ENCODE measurements at places on chromosomes 6 and 20.

GRCh38 chr20:35837577-35838195 is 65.9 kb downstream of the PHF20 start:
- DNase-seq, result no peak

DNA sequence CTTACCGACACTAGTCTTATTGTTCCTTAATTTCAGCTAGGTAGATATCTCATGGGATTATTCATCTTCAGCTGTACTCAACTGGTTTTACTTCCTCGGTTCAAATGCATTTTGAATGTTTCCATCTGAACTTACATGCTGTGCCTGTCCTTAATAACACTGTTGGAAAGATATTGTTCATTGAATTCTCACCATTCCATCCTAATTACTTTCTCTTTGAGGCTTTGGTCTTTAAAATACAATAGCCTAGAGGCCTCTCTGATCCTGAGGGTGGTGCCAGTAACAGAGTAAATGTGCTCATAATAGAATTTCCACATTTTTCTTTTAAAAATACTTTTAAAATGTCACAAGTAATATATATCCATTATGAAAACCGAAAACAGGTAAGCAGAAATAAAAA is 54.0 kb downstream of the IL20RA start:
- no peak for DNase-seq

DNA sequence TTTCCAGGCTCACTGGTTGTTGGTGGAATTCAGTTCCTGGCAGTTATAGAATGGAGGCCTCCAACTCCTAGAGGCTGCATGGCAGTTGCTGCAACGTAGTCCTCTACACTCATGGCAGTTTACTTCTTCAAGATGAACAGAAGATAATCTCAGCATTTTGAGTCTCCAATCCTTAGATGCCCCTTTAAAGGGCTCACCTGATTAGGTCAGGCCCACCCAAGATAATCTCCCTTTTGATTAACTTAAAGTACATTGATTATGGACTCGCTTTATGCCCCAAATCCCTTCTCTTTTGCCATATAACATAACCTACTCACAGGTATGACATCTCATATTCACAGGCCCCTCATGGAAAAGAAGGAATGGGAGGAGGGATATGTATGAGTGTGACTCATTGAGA is 76.4 kb downstream of the ZNF133 start:
- DNase-seq, result no peak

GRCh38 chr20:1807394-1807793 is 87.8 kb upstream of the SIRPA start:
- DNase-seq, result no peak

DNA sequence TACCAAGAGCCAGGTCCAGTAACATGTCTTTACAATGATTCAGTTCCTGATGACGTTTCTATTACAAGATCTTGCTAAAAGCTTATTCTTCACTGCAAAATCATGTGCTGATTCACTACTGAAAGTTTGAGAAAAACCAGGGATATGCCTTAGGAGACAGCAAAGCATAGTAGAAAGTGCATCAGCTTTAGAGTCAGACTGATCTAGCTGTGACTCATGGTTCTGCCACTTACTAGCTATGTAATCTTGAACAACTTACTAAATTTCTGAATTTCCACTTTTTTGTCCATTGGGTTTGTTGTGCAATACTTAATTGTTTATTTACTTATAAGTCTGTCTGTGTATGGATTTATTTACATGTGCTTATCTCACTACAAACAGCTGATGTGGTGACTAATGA is 198.5 kb upstream of the RSPO3 start:
- no peak for DNase-seq

GRCh38 chr20:17794400-17794799 is 94.6 kb downstream of the BANF2 start:
- no peak for DNase-seq

- no peak for DNase-seq
These were observed 196.9 kb downstream of the DST start for GRCh38 chr6:56445818-56446217.

DNA sequence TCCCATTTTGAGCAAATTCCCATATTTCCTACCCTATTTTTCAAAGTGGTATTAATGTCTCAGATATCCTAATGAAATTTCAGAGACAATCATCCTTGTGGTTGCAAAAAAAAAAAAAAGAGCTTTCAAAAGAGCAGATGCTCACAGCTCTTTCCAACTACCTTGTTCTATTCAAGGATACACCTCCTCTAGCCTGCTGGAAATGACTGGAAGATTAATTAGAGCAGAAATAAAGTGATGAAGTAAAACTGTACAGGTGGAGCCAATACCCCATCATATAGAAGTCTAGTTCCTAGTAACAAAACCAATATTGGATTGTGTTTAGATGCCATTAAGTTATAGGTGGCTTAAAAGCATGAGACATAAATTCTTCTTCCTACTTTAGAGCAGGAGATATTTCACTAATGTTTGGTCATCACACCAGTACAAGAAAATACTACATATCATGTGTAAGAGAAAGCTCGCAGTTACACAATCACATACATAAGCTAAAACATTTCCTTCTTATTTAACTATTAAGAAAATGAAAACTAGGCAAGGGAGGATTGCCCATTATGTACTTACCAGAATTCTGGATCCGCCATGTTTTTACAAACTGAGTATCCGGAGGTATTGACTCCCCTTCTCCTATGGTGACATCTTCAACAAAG is 42.4 kb downstream of the ILRUN start:
- DNase-seq, result no peak
